Progenitor cell of endocrine pancreas (in vitro differentiated cells): ENCODE measurements at places on chromosomes 3 and 15.

GRCh38 chr3:14329116-14329830, 73.1 kb upstream of the SLC6A6 start:
- no peak for DNase-seq

GRCh38 chr3:32305361-32305876, 66.9 kb downstream of the CMTM8 start:
- no peak for DNase-seq

DNA sequence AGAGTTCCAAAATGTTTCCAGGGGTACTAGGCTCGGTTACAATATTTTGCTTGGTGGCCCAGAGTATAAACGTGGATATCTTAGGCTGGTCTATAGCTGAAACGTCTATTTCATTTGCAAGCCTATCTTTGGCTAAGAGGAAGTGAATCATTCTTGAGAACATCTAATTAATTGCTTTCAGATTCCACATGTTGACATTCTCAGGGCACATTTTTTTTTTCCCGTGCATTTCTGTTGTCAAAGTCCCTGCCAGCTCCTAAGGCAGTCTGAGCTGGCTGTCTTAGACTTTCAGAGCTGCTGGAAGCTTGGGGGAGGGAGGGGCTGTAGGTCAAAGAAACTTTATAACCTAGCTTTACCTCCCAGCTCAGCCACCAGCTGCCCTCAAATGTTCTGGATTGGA, 23.2 kb upstream of the LAMP3 start:
- no peak for DNase-seq

GRCh38 chr3:48215466-48215865, 7.8 kb upstream of the CAMP start:
- DNase-seq = no peak

DNA sequence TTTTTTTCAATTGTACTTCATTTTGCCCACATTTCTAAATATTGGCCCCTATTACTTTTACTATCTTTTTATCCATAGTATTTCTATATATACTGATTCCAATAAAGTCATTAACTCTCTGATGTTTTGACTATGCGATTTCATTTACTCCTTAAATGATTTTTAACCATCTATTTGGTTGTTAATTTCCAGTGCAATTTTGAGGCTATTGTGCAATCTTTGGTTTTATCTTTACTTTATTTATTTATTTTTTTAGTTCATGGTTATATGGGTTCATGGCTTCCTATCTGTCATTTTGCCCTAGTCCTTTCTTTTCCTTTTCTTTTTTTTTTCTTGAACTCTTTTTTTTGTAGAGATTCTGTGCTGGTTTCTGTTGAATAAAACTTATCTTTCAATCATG, 1408.0 kb upstream of the GBE1 start:
- no peak for DNase-seq
